ENCODE measurements at places on chromosomes 1 and 21.

GRCh38 chr1:117672756-117673155, 66.9 kb downstream of the TENT5C start:
- no peak for DNase-seq
- H3K4me3 ChIP-seq: no peak overlapping the region
- H3K4me1 ChIP-seq: no peaks in the 10 kb centered on the region
- H3K27ac ChIP-seq: no peak overlapping the region
- H3K36me3 ChIP-seq: no peaks in the 10 kb centered on the region

GRCh38 chr21:43276811-43277210, 108.0 kb downstream of the CRYAA start:
- H3K4me1 ChIP-seq: peaks cover 6% of the 10 kb centered on the region
- no peak overlapping the region for H3K4me3 ChIP-seq
- no peak overlapping the region for H3K27ac ChIP-seq
- no peak for DNase-seq
- H3K36me3 ChIP-seq: no peaks in the 10 kb centered on the region

- H3K27ac ChIP-seq: no peak overlapping the region
- H3K27me3 ChIP-seq: no peaks in the 10 kb centered on the region
- no peak overlapping the region for H3K4me3 ChIP-seq
- no peak for DNase-seq
- H3K4me1 ChIP-seq: no peaks in the 10 kb centered on the region
These were observed 42.1 kb upstream of the NBPF3 start for GRCh38 chr1:21397813-21398188.

- no peak overlapping the region for H3K4me3 ChIP-seq
- DNase-seq: no peak
- no peaks in the 10 kb centered on the region for H3K4me1 ChIP-seq
These were observed 32.4 kb downstream of the ERICH3 start for GRCh38 chr1:74641161-74641560.

GRCh38 chr21:37869661-37870060, 46.6 kb downstream of the KCNJ6 start:
- no peak overlapping the region for H3K4me3 ChIP-seq
- no peaks in the 10 kb centered on the region for H3K36me3 ChIP-seq
- H3K4me1 ChIP-seq: no peaks in the 10 kb centered on the region
- DNase-seq: no peak
- no peak overlapping the region for H3K27ac ChIP-seq
- H3K27me3 ChIP-seq: no peaks in the 10 kb centered on the region

DNA sequence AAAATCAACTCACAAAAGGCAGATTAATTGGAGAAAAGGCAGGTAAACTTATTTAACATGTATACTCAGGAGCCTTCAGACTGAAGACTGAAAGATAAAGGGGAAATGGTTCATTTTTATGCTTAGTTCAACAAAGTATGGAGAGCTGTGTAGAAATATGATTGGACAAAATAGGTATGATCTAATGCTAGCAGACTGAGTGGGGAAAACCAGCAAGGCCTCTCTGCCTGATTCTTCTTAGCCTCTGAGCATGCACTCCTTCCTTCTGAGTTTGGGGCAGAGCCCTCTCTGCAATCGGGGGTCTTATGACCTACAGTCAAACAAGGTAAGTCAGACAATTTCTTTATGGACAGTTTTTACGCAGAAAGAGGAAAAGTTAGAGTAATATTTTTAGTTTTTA, 38.8 kb upstream of the SUCO start:
- H3K27me3 ChIP-seq: no peaks in the 10 kb centered on the region
- no peak overlapping the region for H3K27ac ChIP-seq
- DNase-seq: no peak
- H3K36me3 ChIP-seq: no peaks in the 10 kb centered on the region
- H3K4me1 ChIP-seq: no peaks in the 10 kb centered on the region

GRCh38 chr1:24898152-24898908, 31.7 kb downstream of the RUNX3 start:
- H3K36me3 ChIP-seq: no peaks in the 10 kb centered on the region
- no peak overlapping the region for H3K4me3 ChIP-seq
- peak; percentile 66 for DNase-seq

DNA sequence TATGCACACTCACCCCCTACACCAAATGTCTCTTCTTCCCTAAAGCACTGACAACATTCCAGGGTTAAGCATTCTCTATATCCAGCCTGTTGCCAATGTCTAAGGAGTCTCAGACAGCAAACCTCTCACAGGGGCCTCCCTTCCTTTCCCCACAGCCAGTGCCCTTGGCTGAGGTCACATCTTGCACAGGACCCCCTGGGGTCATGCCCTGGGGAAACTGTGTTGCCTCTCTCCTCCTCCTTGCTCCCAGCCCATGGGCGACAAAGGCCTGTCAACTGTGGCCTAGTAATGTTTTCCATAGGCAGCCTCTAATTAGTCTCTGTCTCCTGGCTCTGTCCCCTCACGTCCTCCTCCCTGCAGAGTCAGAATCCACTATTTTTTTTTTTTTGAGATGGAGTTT, 54.6 kb downstream of the NENF start:
- H3K4me3 ChIP-seq: no peak overlapping the region
- no peaks in the 10 kb centered on the region for H3K27me3 ChIP-seq
- H3K36me3 ChIP-seq: no peaks in the 10 kb centered on the region
- DNase-seq: no peak

GRCh38 chr1:162144853-162145252, 75.4 kb downstream of the NOS1AP start:
- no peak overlapping the region for H3K27ac ChIP-seq
- H3K4me1 ChIP-seq: peaks cover 15% of the 10 kb centered on the region
- no peak for DNase-seq
- H3K36me3 ChIP-seq: no peaks in the 10 kb centered on the region
- H3K27me3 ChIP-seq: no peaks in the 10 kb centered on the region
- H3K4me3 ChIP-seq: no peak overlapping the region

DNA sequence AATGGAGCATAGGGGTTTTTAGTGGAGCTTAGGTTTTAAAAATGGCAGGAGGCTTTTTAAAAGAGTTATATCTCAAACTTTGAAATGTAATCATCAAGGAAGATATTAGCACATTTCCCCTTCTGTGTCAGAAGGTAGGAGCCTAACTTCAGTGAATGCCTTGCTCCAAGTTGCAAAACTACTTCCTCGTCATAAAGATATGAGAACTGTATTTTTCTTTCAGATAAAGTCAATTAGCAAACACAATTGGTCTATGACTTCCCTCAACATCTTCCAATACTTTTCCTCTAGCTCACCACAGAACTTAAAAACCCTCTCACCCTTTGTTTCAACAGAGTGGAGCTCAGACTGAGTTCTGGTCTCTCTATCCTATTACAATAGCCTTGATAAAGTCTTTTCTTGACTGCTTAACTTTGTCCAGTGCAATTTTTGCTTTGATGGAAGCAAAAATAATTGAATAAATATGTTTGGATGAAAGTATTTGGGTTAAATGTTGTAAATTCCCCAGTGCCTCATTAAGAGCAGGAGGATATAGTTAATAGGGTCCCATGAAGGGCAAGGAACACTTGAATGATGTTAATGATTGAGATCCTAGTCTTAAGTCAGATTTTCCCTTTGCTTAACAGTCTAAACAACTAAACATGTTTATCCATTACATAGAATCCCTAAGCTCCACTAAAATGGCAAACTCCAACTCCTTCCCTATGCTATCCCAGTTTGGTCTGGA, 58.9 kb downstream of the TNFSF18 start:
- DNase-seq: no peak
- no peak overlapping the region for H3K27ac ChIP-seq
- no peaks in the 10 kb centered on the region for H3K36me3 ChIP-seq
- no peaks in the 10 kb centered on the region for H3K27me3 ChIP-seq
- no peak overlapping the region for H3K4me3 ChIP-seq
- H3K4me1 ChIP-seq: no peaks in the 10 kb centered on the region

DNA sequence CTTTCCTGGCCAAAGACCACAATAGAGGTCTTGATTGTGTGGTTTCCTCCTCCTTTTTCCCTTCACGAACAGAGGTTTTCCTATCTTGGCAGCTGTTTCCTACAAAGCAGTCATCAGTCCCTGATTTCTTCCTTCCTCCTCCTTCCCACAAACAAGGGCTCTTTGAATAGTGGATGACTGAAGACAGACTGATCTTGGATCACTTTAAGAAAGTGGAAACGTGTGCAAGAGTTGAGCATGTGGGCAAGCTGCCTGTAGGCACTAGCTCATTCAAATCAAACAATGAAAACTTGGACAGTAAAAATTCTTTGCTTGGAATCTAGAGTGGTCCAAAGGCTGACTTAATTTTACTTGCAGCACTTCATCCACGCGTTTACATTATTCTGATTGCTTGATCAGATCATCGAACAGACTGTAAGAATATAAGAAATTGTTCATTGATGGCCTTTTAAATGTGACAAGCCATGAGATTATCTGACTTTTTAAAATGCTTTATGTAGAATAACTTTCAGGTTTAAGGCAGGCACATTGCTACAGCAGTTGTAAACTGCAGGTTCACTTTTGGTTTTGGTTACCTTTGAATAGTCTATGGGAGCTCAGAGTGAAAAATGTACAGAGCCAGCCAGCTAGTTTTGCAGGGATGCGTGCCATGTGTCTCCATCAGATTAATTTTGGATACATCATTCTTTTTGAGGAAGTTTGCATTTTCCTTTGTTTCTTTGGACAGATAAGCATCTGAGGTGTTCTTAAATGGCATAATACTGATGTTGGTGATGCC, 34.4 kb downstream of the ADGRL2 start:
- no peak overlapping the region for H3K4me3 ChIP-seq
- DNase-seq: no peak
- no peaks in the 10 kb centered on the region for H3K36me3 ChIP-seq

- no peak overlapping the region for H3K4me3 ChIP-seq
- no peaks in the 10 kb centered on the region for H3K4me1 ChIP-seq
- DNase-seq: no peak
- no peaks in the 10 kb centered on the region for H3K27me3 ChIP-seq
- no peaks in the 10 kb centered on the region for H3K36me3 ChIP-seq
These were observed 120.7 kb upstream of the ZC3H11B start for GRCh38 chr1:219733511-219734174.

- H3K27me3 ChIP-seq: no peaks in the 10 kb centered on the region
- peak overlapping the region; percentile 37 for H3K4me3 ChIP-seq
- H3K27ac ChIP-seq: no peak overlapping the region
- H3K36me3 ChIP-seq: no peaks in the 10 kb centered on the region
- DNase-seq: peak; percentile 56
These were observed 46.3 kb downstream of the GPA33 start for GRCh38 chr1:167043752-167044488.

DNA sequence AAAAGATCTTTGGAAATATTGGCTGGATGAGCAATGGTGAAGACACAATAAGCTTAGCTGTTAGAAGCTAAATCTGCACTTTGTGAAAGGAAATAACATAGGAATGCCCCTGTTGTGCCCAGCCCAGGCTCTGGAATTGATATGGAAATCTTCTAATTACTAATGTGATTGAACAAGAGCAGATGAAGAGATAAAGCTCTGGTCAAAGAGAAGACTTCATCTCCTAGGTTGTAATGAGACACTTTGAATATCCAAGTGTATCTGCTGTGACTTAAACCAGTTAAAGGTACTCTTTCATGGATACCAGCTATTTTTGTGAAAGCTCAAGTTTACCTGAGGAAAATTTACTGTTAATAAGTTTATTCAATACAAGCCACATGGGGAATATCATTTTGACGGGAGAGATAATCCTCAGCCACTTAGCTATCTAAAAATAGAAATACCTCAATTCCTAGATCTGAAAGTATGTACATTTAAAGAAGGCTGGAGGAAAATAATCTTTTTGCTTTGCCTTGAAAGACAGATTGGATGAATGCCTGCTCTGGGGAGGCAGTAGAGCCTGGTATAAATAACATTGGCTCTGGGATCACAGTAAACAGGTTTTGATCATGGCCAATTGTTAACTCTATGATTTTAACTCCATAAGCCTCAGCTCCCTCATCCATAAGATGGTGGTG, 494.0 kb upstream of the B3GALT2 start:
- no peaks in the 10 kb centered on the region for H3K27me3 ChIP-seq
- H3K4me1 ChIP-seq: no peaks in the 10 kb centered on the region
- no peak overlapping the region for H3K27ac ChIP-seq
- no peak overlapping the region for H3K4me3 ChIP-seq
- no peaks in the 10 kb centered on the region for H3K36me3 ChIP-seq

DNA sequence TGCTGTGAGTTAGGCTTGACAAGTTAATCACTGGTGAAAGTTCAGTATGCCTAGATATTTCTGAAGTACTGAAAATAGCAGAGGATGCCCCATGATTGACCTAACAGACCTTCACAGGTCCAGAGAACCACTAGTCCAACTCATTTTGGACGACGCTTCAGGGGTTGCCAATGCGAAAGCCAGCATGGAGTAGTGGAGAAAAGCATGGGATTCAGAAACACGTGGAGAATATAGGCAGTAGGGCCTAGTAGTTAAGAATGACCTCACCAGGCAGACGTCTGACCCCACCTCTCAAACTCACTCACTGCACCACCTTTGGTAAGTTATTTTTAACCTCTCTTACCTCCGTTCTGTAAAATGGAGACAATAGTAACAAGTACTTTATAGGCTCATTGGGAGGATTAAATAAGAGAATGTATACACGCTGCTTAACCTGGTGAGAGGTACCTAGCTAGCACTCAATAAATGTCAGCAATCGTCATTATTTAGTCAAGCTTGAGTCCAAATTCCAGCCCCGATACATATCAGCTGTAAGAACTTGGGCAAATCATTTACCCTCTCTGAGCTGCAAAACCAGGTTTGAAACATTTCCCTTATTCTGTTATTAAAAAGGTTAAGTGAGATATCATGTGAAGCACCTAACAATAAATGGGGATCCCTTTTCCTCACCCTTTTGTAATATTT, 13.2 kb downstream of the PLPP3 start:
- peak overlapping the region; percentile 34 for H3K4me3 ChIP-seq
- DNase-seq: no peak
- H3K36me3 ChIP-seq: no peaks in the 10 kb centered on the region

GRCh38 chr1:22949822-22950331, 22.8 kb downstream of the LACTBL1 start:
- H3K36me3 ChIP-seq: no peaks in the 10 kb centered on the region
- H3K27me3 ChIP-seq: no peaks in the 10 kb centered on the region
- no peak overlapping the region for H3K27ac ChIP-seq
- DNase-seq: no peak
- H3K4me3 ChIP-seq: no peak overlapping the region
- no peaks in the 10 kb centered on the region for H3K4me1 ChIP-seq

DNA sequence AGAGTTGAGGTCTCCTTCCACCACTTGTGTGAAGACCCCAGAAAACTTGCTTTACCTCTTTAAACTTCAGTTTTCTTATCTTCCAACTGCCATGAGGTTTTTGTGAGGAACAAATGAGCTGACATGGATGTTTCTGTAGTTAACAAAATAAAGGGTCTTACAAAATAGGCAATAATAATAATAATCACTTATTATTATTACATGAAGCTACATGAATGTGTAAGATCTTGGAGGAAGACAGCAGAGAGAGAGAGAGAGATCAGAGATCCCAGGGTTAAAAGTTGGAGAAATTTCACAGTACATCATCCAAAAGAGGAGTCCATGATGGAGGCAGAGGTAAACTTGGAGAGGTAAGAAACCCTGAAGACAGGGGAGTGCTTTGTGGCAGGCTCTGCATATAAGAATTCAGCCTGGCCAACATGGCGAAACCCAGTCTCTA, 10.7 kb downstream of the RCC1 start:
- no peak overlapping the region for H3K4me3 ChIP-seq
- no peaks in the 10 kb centered on the region for H3K27me3 ChIP-seq
- peaks cover 4% of the 10 kb centered on the region for H3K4me1 ChIP-seq

- peak; percentile 64 for DNase-seq
- no peak within 1 kb of the TSS for H3K27ac ChIP-seq
- peak within 1 kb of the TSS; percentile 41 for H3K4me3 ChIP-seq
- peaks cover 8% of the 10 kb centered on the region for H3K4me1 ChIP-seq
- peaks cover 3% of the 10 kb centered on the region for H3K27me3 ChIP-seq
- H3K36me3 ChIP-seq: no peaks in the 10 kb centered on the region
These were observed at the start of gene SLC22A15 for GRCh38 chr1:115976062-115976920. Gene SLC22A15, plus strand, starts transcription at chr1:115976513. Its CDS starts 115 bp downstream, at chr1:115976628.

All from liver (tissue), 10 donors.